NCI-H187 treated with DMSO at 0.1 percent for 48 hours (cell line): ENCODE measurements at places on chromosomes 7 and 10.

- DNase-seq: no peak
Measured at GRCh38 chr7:151558575-151558974, 38.9 kb upstream of the RHEB start.

- DNase-seq: no peak
Measured at GRCh38 chr7:6246251-6246917, 26.0 kb downstream of the CYTH3 start.

DNA sequence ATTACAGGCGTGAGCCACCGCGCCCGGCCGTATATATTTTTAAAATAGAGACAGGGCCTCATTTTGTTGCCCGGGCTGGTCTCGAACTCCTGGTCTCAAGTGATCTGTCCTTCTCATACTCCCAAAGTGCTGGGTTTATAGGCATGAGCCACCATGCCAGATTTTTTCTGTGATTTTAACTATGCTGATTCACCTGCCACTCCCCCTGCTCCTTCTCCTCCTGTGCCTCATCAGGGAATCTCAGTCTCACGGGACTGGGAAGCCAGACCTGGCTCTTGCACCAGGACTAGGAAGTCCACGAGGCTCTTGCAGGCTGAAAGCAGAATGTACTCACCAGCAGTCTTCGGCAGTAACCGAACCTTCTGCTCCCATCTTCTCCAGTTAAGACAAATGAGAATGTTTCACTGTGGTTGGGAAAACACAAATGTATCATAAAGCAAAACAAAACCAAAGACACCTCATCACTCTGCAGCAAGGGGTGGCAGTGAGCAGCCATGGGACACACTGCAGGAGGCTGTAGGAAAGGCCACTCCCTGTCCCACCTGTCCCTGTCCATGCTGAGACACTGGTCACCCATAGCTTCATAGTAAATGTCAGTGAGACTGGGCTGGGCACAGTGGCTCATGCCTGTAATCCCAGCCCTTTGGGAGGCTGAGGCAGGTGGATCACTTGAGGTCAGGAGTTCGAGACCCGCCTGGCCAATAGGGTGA, 78.7 kb upstream of the MKRN1 start:
- DNase-seq: no peak

- DNase-seq: no peak
Measured at GRCh38 chr10:133544506-133544905, 17.3 kb downstream of the CYP2E1 start.

GRCh38 chr7:93117852-93118530, at the start of gene SAMD9:
Gene SAMD9 (minus strand): TSS chr7:93117979. CDS start chr7:93106097, 11,882 bp downstream.
- peak; percentile 71 for DNase-seq

DNA sequence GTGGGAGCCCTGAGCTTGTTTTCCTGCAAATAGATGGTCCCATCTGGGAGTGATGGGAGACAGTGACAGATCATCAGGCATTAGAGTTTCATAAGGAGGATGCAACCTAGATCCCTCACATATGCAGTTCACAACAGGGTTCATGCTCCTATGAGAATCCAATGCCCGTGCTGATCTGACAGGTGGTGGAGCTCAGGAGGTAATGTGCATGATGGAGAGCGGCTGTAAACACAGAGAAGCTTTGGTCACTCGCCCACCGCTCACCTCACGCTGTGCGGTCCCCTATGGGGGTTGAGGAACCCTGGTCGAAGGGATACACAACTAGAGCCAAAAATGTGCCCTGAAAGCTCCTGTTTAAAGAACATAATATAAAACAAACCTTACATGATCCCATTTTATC, 88.5 kb upstream of the CREB5 start:
- no peak for DNase-seq

DNA sequence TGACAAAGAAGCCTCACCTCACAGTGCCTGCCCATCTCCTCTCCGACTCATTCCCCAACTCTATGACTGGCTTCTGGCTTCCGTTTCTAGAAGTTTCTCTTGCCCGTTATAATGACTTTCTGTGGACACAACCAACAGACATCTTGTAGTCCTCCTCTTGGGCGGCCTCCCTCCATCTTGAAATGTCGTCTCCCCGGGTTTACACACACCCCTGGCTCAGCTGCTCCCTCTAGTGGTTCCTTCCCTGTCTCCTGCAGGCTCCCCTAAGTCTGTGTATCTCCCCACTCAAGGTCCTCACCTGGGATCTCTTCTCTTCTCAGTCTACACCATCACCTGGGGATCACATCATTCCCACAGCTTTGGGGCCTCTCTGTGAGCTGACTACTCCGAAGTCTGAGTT, 123.4 kb upstream of the NEBL start:
- no peak for DNase-seq

DNA sequence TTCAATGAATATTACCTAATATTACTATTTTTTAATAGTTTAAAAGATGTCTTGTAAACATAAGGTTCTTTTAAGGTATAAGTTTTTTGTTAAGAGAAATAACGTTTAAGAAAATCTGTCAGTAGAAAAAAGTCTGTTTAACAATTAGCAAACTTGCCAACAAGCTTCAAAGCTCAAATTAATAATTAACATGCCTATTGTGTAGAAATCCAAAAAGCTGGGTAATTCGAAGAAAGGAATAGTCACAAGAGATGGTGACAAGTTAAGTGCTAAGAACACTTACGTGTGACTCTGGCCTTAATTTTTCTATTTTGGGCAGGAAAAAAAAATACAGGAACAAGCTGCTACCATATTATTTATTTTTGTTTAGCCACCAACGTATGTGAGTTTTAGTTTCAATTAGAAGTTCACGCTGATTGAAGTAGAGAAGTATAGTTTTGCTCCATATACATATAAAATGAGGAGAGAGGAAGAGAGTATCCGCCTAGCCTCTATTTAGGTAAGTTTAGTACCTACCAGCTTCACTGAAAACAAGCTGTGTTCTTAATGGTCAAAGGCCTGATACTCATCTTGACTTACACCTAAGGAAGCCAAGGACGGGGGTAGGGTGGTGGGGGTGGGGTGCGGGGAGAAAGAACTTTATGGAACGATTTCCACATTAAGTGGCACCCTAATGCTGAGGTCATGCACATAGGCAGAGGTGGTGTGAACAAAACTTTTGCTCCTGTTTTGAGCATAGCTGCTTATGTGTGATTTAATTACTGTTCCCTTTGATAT, 43.4 kb upstream of the AGBL3 start:
- DNase-seq: no peak

DNA sequence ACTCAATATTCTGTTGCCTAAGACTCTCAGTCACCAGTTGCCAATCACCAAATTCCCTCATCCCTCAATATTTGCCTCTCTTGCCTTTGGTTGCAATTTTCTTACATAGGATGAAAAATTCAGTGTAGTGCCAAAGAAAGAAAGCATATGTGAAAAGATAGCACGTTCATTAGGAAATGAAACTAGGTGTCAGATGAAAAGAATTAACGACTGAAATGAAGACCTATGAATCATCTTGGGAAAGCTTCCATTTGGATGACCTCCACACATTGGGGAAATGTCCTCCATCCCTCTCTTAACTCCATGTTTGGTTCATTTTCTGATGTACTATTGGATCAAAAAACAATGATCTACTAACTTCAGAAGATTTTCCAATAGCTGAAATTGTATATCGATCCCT, 145.1 kb upstream of the MEOX2 start:
- no peak for DNase-seq

- no peak for DNase-seq
Measured at GRCh38 chr10:32256613-32257437, 90.1 kb downstream of the EPC1 start.

DNA sequence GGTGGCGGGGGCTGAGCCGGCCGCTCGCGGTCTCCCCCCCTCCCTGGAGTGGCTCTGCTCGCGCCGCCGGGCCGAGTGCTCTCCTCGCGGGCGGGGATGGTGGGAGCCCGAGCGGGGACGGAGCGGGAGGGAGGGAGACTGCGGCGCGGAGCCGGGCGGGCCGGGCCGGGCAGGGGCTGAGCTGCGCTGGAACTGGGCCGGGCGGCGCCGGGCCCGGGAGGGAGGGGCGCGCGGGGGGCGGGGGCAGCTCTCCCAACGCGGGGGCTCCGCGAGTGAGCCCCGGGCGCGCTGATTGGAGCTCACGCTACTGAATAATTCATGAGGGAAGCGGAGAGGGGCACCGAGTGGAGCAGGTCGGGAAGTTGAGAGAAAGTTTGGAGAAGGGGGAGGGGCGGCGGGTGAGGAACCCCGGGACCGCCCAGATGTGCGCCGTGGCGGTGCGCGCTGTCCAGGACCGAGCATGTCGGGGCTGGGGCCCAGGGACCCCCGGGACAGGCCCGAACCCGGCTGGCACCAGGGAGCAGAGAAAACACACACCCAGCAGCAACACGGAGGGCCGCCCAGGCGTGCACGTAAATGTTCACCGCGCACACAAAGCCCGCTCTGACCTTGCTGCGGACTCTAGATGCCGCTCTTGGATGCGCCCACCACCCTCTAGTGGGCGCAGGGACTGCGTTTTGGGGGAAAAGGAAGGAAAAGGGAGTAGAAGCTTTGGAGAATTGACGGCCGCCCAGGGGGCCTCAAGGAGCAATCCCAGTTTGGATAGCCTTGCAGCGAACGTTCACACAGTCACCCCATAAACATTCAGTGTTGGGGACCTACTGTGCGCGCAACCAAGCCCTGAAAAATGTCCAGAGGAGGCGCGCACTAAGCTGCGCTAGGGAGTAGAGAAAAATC, at the start of gene EPHB4:
Gene EPHB4, minus strand, starts transcription at position 194 of the 897 bp plus-strand sequence. CDS start 493 bp downstream, outside the sequence.
- no peak for DNase-seq

- no peak for DNase-seq
Measured at GRCh38 chr7:64618785-64619456, 47.0 kb upstream of the ZNF107 start.

DNA sequence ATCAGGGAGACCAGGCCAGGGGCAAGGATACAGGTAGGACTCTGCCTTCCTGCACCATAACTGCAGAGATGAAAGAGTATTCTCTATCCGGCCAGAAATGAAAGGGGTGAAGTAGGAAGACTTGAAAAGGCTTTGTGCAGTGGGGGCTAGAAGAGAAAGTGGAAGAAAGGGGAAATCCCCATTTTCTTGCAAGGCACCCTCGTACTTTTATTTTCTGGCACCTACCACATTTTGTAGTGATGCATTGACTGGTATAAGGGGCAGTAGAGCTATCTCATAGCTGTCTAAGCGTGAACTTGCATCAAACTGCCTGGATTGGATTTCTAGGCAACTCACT, 752 bp upstream of the CAMK2G start:
- no peak for DNase-seq

DNA sequence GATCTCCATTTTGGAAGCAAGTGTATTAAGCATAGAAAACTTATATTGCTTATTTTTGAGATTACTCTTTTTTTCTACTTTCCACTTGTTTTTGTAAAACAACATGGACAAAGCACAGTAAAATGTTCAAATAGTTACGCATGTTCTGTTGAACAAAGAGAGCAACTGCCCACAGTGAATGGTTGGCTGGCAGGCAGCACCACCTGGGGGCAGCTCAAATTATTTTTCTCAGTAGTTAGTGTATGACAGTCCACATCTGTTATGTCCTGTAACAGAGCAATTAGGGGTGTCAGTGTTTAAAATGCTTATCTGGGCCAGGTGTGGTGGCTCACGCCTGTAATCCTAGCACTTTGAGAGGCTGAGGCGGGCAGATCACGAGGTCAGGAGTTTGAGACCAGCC, 46.1 kb upstream of the CACUL1 start:
- DNase-seq: no peak

DNA sequence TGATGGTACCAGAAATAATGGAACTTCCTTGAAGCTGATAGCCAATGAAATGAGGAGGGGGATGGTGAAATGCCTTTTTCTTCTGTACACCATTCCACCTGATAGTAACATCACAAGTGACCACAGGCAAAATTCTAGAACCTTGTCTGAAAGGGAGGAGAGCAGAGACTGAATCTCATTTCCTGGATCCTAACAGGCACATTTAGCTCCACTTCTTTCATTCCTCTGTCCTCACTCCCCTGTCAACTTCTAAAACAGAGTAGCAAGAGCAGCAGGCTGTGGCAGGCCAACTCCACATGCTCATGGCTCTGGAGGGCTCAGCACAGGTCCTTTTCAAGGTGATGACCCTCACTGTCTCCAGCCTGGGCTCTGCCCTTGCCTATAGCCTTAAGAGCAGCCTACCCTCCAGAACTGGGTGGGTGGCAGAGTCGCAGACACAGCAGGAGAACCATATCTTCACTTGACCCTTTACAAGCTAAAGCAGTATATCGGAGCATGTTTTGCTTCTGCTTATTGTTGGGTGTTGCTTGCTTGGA, at the start of gene LRRC18:
Gene LRRC18, minus strand, starts transcription at position 51 of the 536 bp plus-strand sequence. CDS start 25,685 bp downstream, outside the sequence.
- DNase-seq: no peak

GRCh38 chr10:102834143-102834542, 3.1 kb downstream of the CYP17A1 start:
- DNase-seq: no peak

DNA sequence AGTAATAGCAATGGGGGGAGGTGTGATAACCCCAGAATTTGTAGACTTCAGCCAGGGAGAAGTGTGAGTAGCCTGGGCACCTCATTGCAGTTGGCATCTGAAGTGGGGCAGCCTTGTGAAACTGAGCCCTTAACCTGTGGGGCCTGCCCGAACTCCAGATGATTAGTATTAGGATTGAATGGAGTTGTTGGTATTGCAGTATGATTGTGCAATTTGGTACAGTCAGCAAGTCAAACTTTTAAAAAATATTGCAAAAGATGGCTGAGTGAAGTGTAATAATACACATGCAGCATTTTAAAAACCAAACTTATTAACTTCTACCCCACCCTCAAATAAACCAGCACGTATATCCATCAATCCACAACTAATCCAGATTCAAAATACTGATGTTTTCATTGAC, 9.3 kb downstream of the RBM33 start:
- DNase-seq: no peak
